ENCODE measurements at places on chromosomes 13 and 19. TPM values are rescaled to one million over a fixed set of nuclear protein-coding genes. Genes with fewer than 3 reads are reported as not detected.

Gene ZNF577
- total RNA-seq: 5.7 TPM

Gene ONECUT3
- not detected for total RNA-seq

Gene NUP58
- 165 TPM for total RNA-seq

Gene KLF5
- 5.2 TPM for total RNA-seq

Gene YIPF2
- total RNA-seq: 29.6 TPM

Gene F2RL3
- total RNA-seq: not detected

Gene GGACT
- total RNA-seq: 1.7 TPM

Gene OR1M1
- total RNA-seq: not detected

Gene CYP2A13
- total RNA-seq: not detected

Gene FCAR
- total RNA-seq: not detected

Gene LGALS14
- 0.69 TPM for total RNA-seq

Gene CEACAM8
- not detected for total RNA-seq

DNA sequence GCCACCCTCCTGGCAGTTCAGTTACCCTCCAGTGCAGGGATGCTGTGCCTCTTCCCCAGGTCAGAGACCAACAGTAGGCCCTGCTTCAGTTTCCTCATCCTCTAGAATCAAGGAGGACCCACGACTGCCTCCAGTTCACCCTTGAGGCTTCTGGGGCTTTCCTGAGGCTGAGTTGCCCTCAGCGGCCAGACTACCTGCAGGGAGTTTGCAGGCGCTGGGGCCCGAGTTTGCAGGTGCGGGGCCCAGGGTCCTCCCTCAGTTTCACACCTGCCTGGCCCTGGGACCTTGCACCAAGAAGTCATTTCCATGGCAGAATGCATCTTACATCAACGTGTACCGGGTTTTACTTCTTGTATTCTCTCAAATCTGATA is 38.9 kb upstream of the C19orf12 start:
- ATAC-seq: no peak
- H3K36me3 ChIP-seq: no peaks in the 10 kb centered on the region
- peaks cover 3% of the 10 kb centered on the region for H3K27me3 ChIP-seq
- H3K4me1 ChIP-seq: no peaks in the 10 kb centered on the region
- H3K27ac ChIP-seq: no peak overlapping the region
- no peak overlapping the region for H3K4me3 ChIP-seq

DNA sequence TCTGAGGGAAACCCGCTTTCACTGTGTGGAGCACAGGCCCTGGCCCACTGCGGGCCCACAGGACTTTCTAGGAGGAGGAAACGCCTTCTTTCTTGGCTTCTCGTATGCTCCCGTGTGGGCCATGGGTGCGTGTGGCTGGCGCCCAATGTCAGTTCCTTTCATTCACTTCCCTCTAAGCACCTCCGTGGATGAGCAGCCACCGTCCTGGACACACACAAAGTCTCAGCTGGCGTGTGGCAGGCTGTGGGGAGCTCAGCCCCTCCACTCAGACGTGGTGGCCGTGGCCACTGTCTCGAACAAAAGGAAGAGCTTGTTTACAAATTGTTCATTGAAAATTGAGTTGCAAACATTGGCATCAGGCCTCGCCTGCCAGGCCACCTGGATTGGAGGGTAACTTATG is 240.0 kb upstream of the SGCG start:
- H3K4me1 ChIP-seq: no peaks in the 10 kb centered on the region
- no peaks in the 10 kb centered on the region for H3K36me3 ChIP-seq
- H3K27ac ChIP-seq: no peak overlapping the region
- no peak for ATAC-seq
- no peak overlapping the region for H3K4me3 ChIP-seq

GRCh38 chr19:17510220-17510993 is 1.0 kb upstream of the PGLS start:
- no peak for ATAC-seq
- H3K27me3 ChIP-seq: no peaks in the 10 kb centered on the region
- peaks cover 4% of the 10 kb centered on the region for H3K4me1 ChIP-seq
- H3K36me3 ChIP-seq: peaks cover 18% of the 10 kb centered on the region

DNA sequence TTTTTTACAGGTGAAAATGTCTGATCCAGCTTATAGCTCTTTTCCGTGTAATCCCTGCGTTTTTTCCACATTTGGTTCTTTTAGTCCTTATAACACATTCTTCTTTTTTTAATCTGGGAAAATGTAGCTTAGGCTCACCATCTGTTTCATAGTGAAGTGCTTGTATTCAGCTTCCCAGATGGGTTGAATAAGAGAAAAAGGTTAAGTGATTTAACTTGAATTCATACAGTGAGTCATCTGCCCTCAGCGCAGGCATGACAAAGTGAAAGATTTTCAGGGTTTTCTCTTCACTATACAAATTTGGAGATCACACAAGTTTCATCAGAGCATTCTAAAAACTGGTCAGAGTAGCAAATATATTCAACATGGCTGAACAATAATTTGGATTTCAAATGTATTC is 224.8 kb downstream of the SPRY2 start:
- ATAC-seq: no peak
- no peaks in the 10 kb centered on the region for H3K36me3 ChIP-seq
- H3K27me3 ChIP-seq: no peaks in the 10 kb centered on the region
- H3K4me1 ChIP-seq: no peaks in the 10 kb centered on the region

- H3K4me1 ChIP-seq: no peaks in the 10 kb centered on the region
- no peaks in the 10 kb centered on the region for H3K36me3 ChIP-seq
- H3K27ac ChIP-seq: no peak overlapping the region
- ATAC-seq: no peak
- no peak overlapping the region for H3K4me3 ChIP-seq
Measured at GRCh38 chr13:83229574-83230305, 652.5 kb downstream of the SLITRK1 start.

- H3K27ac ChIP-seq: no peak overlapping the region
- H3K4me3 ChIP-seq: no peak overlapping the region
- no peaks in the 10 kb centered on the region for H3K36me3 ChIP-seq
- peaks cover 47% of the 10 kb centered on the region for H3K27me3 ChIP-seq
- ATAC-seq: no peak
- H3K4me1 ChIP-seq: no peaks in the 10 kb centered on the region
Measured at GRCh38 chr13:24821207-24821606, 57.2 kb downstream of the RNF17 start.

- H3K4me1 ChIP-seq: no peaks in the 10 kb centered on the region
- H3K36me3 ChIP-seq: no peaks in the 10 kb centered on the region
- ATAC-seq: no peak
- no peak overlapping the region for H3K27ac ChIP-seq
- H3K4me3 ChIP-seq: no peak overlapping the region
- no peaks in the 10 kb centered on the region for H3K27me3 ChIP-seq
Measured at GRCh38 chr13:106275446-106276032, 259.9 kb downstream of the EFNB2 start.

DNA sequence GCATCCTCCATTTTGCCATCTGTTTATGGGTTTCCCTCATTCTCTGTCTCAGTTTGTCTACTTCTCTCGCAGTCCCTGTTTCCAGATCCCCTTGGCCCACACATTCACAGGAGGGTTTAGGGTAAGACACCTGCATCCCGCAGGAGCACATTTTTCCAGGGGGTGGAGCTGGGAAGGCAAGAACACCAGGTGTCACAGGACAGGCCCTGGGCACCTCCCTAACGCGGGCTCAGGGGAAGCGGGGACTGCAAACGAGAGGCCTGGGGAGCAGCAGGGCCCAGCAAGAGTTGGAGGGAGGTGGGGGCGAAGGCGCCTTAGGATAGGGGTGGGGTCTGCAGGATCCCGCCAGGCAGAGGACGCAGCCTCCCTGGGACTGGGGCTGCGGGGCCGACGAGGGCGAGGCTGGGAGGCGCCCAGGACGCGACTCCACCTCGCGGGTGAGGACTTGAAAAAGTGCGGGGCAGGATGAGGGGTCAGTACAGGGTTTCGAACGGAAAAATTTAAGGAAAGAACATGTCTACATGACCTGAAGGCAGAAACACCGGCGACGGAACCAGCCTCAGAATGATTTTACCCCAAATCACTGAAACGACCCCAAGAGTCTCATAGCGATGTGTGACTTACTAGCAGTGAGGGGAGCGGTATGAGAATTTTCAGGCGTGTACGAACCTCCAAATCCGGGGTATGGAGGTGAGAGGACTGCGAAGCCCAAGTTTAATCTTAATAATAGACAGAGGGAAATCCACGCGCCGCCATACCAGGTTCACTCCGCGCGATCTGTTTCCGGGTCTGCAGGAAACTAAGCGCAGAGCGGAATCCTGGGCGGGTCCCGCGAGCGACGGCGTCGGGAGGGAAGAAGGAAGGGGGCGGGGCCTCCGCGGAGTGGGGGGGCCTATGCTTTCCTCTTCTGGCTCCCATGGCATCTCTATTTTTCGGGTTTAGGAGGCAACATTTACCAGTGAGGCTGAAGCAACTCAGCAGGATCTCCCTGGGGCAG is 7.1 kb upstream of the ERVV-2 start:
- H3K4me3 ChIP-seq: peak overlapping the region; percentile 1
- H3K27ac ChIP-seq: no peak overlapping the region
- peaks cover 21% of the 10 kb centered on the region for H3K27me3 ChIP-seq
- ATAC-seq: no peak

DNA sequence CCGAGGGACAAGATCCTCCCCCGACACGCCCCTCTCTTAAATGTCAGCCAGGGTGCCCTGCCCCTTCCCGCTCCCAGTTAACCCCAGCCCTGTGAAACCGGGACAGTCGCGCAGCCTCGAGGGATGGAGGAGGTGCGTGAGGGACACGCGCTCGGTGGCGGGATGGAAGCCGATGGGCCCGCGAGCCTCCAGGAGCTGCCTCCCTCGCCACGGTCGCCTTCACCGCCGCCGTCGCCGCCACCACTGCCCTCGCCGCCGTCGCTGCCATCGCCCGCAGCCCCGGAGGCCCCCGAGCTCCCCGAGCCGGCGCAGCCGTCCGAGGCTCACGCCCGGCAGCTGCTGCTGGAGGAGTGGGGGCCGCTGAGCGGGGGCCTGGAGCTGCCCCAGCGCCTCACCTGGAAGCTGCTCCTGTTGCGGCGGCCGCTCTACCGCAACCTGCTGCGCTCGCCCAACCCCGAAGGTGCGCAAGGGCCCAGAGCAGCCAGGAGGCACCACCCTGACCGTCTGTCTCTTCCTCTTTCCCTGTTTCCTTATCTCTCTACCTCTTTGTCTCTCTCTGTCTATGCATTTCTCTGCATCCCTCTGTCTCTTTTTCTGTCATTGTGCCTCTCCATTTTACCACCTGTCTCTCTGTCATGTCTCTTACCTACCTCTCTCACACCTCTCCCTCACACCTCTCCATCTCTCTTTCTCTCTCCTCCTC is at the start of gene NCCRP1:
Gene NCCRP1 (plus strand): TSS at position 105 of the 703 bp plus-strand sequence. CDS start 19 bp downstream, at position 124.
- H3K36me3 ChIP-seq: no peaks in the 10 kb centered on the region
- H3K27me3 ChIP-seq: peaks cover 43% of the 10 kb centered on the region
- no peak within 1 kb of the TSS for H3K27ac ChIP-seq
- H3K4me3 ChIP-seq: peak within 1 kb of the TSS; percentile 21

DNA sequence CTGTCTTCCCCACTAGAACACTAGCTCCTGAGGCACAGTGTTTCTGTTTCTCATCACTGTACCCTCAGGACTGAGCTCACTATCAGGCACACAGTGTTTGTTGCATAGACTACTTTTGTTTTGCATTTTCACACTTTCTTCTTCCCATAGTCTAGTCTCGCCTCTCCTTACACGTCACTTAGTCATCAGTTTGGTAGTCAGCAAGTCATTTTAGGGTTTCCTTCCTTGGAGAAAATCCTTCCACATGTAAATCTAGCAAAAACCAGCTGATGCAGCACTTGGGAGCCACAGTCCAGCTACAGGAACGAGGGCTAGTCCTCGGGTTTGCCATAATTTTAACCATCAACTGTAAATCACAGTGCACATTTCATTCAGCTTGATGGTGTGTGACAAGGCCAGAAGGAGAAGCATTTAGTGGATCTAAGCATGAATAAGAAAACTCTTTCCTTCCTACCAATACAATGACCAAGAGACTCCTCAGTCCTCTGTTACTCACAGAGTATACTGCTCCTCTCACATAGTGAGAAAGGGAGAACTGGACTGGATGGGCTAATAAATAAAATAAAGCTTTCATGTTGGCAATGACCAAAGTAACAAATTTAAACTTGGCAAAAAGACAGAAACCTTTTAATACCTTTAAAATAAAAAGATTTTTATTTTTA is 221.0 kb downstream of the KLF12 start:
- H3K36me3 ChIP-seq: no peaks in the 10 kb centered on the region
- H3K27me3 ChIP-seq: no peaks in the 10 kb centered on the region
- peak overlapping the region; percentile 39 for H3K27ac ChIP-seq
- ATAC-seq: peak; percentile 99
- peak overlapping the region; percentile 47 for H3K4me3 ChIP-seq

- H3K4me3 ChIP-seq: no peak overlapping the region
- no peak overlapping the region for H3K27ac ChIP-seq
- ATAC-seq: peak; percentile 44
- H3K4me1 ChIP-seq: peaks cover 13% of the 10 kb centered on the region
- H3K36me3 ChIP-seq: no peaks in the 10 kb centered on the region
Measured at GRCh38 chr19:39156326-39157230, 31.0 kb downstream of the PAK4 start.

DNA sequence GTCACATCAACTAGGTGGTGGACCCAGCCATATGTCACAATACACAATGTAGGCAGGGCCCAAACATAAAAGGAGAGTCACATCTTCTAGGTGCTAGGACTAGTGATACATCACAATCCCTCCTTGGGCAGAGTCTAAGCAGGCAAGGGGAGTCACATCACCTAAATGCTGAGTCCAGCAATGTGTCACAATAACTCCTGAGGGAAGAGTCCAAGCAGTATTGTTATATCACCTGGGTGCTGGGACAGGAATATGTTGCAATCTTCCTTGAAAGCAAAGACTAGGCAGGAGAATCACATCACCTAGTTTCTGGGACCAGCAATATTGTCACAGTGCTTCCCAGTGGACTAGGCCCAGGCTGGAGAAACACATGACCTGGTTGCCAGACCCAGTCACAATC is 29.4 kb upstream of the ZNF729 start:
- H3K36me3 ChIP-seq: no peaks in the 10 kb centered on the region
- H3K27me3 ChIP-seq: no peaks in the 10 kb centered on the region
- H3K27ac ChIP-seq: no peak overlapping the region
- no peak for ATAC-seq

GRCh38 chr13:79387853-79388252 is 18.2 kb downstream of the RBM26 start:
- no peak for ATAC-seq
- peaks cover 42% of the 10 kb centered on the region for H3K4me1 ChIP-seq
- H3K36me3 ChIP-seq: peaks cover 41% of the 10 kb centered on the region
- no peaks in the 10 kb centered on the region for H3K27me3 ChIP-seq
- H3K27ac ChIP-seq: peak overlapping the region; percentile 68
- H3K4me3 ChIP-seq: peak overlapping the region; percentile 22

DNA sequence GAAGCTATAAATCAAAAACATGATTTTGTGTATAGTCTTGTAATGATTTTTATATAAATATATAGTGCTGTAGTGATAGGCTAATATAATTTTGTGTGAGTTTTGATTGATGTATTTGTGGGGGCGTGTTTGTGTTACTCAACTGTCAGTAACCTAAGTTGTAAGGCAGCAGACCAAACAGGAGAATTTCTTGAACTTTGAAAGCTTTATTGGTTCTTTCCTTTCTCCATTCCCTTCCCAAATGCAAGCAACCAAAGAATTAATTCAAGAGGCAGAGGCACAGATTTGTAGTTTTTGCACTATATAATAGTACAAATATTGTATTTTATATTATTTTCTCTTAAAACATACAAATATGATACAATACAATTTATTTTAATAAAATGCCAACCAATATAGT is 109.6 kb downstream of the FLT1 start:
- H3K27ac ChIP-seq: no peak overlapping the region
- no peak overlapping the region for H3K4me3 ChIP-seq
